Stimulated activated CD4-positive, alpha-beta T cell treated with anti-CD3 and anti-CD28 coated beads, Interleukin-1b, Interleukin-23, amount 100 ng/mL, for 24 hours (primary cell): ENCODE measurements at places on chromosomes 5 and 9.

DNA sequence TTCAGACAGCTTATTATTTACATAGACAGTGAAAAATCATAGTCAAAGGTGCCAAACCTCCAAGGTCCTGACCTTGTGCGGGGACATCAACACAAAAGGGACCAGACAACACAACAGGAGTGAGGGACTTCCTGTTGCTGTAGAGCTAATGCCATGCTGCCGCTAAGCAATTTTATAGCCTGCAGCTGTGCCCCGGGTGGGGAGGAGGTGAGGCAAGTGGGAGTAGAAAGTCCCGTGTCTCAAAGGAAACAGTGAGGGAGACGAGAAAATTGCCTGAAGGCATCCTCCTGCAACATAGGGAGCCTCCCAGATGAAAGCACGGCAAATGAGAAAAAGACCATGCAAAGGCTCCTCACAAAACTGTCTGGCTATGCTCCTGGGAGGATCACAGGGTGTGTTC lies 58.8 kb downstream of the CAAP1 start:
- no peak for DNase-seq

DNA sequence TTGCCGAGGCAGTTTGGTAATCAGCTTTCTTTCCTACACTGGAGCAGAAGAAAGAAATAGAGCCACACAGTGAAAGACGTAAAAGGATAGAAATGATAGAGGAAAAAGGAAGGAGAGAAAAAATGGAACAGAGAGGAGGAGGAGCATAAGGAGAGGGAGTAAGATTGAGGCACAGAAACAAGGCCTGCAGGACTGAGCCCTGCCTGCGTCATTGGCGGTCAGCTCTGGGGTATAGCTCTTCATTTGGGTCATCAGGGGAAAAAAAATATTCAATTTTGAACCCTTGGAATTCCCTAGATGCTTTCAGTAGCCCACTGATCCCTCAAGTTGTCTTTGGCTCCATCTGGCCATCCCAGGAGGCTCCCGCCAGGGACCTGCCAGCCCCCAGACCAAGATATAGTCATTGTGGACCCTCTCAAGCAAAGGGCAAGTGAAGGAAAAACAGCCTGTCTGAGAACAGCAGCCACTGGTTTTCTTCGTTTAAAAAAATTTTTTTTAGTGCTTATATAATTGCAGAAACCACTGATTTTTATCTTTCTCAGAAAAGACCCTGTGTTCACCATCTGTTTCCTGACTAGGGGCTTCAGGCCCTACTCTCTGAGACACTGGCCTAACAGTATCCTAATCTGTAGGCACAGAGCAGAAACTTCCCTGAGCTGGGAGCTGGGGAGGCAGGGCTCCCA lies 31.3 kb upstream of the MATR3 start:
- DNase-seq, result no peak

GRCh38 chr5:73155271-73156222 lies 17.4 kb upstream of the TMEM174 start:
- no peak for DNase-seq

GRCh38 chr5:173634465-173634983 lies 18.1 kb upstream of the BOD1 start:
- no peak for DNase-seq

DNA sequence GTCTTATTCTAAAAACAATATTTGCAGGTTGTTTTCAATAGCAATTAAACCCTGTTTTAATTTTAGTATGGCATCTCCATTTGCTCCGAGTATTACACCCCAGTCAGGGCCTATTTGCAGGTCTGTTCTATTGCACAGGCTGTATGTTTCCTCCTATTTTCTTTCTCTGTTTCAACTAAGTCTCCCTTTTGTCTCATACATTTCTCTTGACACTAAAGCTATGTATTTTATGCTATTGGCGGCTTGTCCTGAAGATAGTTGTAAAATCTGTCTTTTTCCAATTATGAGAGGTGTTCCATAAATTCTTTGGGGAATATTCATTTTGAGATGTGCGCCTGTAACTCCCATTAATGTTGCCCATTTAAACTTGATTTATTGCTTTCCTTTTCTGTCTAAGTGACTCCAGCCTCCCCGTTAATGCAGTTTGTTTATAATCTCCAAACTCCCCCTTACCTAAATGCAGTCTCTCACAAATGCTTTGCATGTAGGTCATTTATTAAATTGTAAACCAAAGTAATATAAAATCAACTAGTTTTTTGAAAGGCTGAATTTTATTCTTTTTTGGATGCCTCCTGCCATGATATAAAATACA lies 262.4 kb downstream of the CDH12 start:
- no peak for DNase-seq

DNA sequence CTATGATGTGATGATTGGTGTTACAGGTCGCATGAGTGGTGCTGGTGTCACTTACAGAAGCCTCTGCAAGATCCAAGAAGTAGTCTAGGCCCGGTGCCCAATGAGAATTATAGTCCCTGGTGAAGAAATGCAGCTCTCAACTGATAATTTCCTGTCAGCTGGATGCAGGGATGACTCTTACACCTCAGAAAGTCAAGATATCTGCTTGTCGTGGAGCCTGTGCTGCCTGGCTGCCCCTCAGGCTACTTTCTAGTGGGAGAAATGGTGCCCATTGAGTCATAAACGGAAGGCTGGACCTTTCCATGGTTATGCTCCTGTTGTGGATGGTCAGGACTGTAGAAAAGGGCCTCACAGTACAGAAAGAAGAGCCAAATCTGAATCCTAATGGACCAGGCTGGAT lies 46.8 kb upstream of the NXNL2 start:
- DNase-seq, result no peak
